ENCODE measurements at places on chromosomes 3 and 15.

DNA sequence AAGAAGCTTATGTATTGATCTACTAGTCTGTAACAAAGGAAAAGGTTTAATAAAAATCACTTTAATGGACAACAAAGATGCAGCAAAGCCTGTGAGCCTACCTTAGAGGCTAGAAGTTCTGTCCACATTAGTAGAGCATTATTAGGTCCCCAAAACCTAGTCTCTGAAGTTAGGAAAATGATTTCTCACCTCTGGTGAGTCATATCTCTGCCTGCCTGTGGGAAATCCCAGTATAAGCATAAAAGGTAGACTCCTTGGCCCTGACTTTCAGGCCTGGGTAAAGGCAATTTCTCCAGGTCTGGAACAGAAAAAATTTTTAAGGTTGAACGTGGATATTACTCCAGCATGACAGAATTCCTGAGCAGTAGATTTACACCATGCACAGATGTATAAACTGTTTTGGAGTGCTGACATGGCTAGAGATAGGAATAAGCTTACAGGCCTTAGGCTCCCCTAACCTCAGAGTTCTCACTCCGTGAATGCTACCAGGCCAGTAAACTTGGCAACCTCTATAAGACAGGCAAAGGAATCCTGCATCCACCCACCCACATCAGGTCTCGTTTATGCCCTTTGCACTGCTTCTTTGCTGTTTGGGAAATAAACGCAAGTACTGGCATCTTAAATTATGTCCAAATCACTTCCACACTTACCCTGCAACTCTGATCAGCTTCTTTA, 104.1 kb downstream of the SERPINI1 start:
- no peak overlapping the region for H3K27ac ChIP-seq
- H3K27me3 ChIP-seq, result no peaks in the 10 kb centered on the region
- H3K4me3 ChIP-seq, result no peak overlapping the region
- H3K4me1 ChIP-seq, result no peaks in the 10 kb centered on the region

- H3K4me3 ChIP-seq, result no peak overlapping the region
- DNase-seq, result no peak
- H3K4me1 ChIP-seq, result no peaks in the 10 kb centered on the region
Measured at GRCh38 chr3:157746391-157746790, 243.2 kb upstream of the VEPH1 start.

GRCh38 chr15:61037031-61037430, 192.1 kb downstream of the RORA start:
- H3K4me1 ChIP-seq, result no peaks in the 10 kb centered on the region
- H3K36me3 ChIP-seq, result no peaks in the 10 kb centered on the region
- no peak for DNase-seq
- no peaks in the 10 kb centered on the region for H3K27me3 ChIP-seq
- no peak overlapping the region for H3K27ac ChIP-seq

DNA sequence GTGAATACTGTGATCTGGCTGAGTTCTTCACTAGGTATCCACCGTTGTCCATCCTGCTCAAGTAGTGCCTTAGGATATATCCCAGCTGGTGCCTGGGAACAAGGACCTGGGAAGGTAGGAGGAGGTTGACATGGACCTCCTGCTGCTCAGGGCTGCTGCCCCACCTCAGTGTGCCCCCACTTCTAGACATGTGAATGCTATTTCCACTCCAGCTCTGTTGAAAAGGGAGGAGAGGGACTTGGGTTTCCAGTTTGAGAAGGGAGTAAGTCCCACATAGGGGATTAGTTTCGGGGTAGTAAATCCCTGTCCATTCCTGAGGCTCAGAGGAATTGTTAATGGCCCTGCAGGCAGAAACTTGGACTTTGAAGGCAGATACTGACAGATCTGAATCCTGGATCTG, 32.9 kb upstream of the ETV5 start:
- H3K4me1 ChIP-seq, result no peaks in the 10 kb centered on the region
- H3K27me3 ChIP-seq, result peaks cover 27% of the 10 kb centered on the region
- no peaks in the 10 kb centered on the region for H3K36me3 ChIP-seq
- no peak for DNase-seq

GRCh38 chr15:45100884-45101625, 12.9 kb downstream of the DUOX2 start:
- no peaks in the 10 kb centered on the region for H3K4me1 ChIP-seq
- H3K36me3 ChIP-seq, result no peaks in the 10 kb centered on the region
- no peak for DNase-seq
- H3K27ac ChIP-seq, result no peak overlapping the region
- no peak overlapping the region for H3K4me3 ChIP-seq

DNA sequence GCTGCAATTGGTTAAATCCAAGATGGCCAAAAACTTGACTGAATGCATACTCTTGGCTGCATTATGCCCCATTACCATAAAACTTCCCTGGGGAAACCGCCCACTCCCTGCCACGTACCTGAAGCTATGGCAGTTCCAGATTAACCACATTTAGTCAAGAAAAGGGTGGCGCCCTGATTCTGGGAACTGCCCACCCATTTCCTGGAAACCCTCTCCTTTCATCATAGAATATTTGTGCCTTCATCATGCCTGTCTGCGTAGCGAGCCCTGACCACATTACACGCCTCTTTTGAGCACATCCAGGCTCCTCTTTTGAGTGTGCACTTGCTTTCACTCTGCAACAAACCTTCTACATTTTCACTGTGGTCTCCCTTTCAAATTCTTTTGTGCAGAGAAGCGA, 5.2 kb downstream of the LINS1 start:
- no peak for DNase-seq
- peak overlapping the region; percentile 30 for H3K4me3 ChIP-seq
- H3K27me3 ChIP-seq, result no peaks in the 10 kb centered on the region

DNA sequence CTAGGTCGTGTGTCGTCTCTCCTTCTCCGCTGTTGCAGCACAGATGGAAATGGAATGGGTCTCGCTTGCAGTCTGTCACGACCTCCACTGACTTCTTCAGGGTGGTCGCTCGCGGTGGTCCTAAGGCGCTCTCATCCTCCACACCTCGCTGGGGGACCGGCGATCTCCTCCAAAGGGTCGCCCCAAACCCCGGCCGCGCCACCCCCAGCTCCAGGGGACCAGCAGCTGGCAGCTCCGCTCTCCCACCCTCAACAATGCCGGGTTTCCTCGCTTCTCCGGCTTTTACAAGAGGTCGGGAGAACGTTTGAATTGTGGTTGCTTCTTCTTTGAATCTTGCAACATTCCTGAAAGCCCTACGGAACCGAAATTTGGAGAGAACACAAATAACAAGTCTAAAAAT, 25.9 kb downstream of the SERP1 start:
- no peak overlapping the region for H3K4me3 ChIP-seq
- no peaks in the 10 kb centered on the region for H3K27me3 ChIP-seq
- DNase-seq, result no peak
- H3K36me3 ChIP-seq, result no peaks in the 10 kb centered on the region
- H3K27ac ChIP-seq, result no peak overlapping the region

Measured in mesenchymal stem cell (in vitro differentiated cells and primary cell).